ENCODE measurements at places on chromosomes 5 and 9.
A peak's percentile ranks its signal among the peaks of the same experiment; 100 is the strongest.

DNA sequence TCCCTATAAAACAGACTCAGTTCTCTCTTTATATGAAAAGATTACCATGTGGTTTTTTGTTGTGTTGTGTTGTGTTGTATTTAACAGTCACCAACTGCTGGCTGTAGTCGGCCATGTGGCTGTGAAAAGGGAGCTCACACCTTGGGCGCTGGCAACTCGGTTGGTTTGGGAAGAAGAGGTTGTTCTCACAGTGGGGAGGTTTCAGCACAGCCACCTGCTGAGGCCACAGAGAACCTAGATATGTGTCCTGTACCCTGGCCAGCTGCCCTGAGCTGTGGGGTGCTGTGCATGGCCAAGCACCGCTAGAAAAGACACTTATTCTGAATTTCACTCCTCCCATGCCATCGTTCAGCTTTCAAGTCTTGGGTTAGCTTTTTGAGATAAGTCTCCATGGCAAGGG is 58.8 kb downstream of the SYK start:
- DNase-seq: no peak

DNA sequence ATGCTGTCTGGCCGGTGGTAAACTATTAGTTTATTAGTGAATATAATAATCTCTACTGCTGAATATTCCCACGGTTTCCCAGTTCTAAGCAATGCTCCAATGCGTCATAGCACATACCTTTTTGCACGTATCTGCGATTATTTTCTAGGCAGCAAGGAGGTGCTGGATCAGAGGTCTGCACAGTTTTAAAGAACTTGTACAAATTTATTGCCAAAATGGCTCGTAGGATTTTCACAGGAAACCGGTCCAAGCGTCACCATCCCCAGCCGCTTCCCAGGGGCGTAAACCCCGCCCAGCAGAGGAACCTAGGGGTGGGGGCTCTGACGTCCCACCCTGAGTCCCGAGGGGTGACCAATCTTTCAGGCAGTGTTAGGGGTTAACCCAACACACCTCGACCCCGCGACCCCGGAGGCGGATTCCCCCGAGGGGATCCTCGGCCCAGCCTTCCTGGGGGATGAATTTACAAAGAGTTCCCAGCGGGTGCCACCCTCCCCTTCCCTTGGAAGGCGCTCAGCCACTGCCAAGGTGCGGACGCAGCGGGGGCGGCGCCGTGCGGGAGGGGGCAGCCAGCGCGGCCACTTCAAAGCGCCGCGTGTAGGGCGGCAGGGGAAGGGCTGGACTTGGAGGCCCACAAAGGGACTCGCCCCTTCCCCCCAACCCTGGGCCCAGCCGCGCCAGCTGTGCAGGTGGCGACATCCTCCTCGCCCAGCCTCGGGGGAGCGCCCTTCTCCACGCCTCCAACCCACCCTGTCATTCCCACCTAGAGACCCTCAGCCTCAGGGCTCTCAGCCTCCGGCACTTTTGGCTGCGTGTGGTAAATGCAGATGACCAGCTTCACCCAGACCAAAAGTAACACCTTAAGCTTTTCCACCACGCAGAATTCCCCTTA is 43.5 kb upstream of the TCF7 start:
- DNase-seq: peak; percentile 64

DNA sequence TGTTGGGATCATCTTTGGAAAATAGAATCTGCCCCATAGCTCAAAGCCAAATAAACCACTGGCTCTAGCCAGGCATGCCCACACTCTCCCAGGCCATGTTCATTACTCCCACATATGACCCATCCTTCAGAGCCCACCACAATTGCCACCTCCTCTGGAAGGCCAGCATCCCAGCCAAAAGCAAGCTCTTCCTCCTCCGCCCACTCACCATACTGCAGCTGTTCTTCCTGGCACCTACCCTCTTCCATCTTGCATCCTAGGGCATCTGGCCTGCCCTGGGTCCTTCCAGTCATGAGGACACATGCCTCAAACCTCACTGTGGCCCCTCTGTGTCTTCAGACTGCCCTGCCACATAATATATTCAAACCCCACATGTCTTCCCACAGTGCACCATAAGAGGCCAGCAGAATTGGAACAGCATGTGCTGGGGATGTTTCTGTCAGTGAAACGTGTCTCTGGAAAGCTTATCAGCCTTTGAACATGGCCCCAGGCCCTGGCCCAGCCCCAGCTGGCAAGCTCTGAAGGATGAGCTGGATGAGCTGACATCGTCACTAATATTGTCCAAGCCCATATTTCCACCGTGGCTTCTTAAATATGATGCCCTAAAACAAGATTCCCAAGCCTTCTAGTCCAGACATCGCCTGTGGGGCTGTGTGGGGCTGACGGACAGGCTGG is 230.8 kb downstream of the AGTPBP1 start:
- DNase-seq: no peak

- no peak for DNase-seq
Observed at GRCh38 chr5:179122411-179123108, 62.4 kb downstream of the ZNF354C start.

GRCh38 chr5:88459971-88460370 is 191.3 kb upstream of the TMEM161B start:
- DNase-seq: no peak
